Posterior cingulate gyrus (tissue), 11 donors: ENCODE measurements at places on chromosomes 3 and 15.
A peak's percentile ranks its signal among the peaks of the same experiment; 100 is the strongest.

DNA sequence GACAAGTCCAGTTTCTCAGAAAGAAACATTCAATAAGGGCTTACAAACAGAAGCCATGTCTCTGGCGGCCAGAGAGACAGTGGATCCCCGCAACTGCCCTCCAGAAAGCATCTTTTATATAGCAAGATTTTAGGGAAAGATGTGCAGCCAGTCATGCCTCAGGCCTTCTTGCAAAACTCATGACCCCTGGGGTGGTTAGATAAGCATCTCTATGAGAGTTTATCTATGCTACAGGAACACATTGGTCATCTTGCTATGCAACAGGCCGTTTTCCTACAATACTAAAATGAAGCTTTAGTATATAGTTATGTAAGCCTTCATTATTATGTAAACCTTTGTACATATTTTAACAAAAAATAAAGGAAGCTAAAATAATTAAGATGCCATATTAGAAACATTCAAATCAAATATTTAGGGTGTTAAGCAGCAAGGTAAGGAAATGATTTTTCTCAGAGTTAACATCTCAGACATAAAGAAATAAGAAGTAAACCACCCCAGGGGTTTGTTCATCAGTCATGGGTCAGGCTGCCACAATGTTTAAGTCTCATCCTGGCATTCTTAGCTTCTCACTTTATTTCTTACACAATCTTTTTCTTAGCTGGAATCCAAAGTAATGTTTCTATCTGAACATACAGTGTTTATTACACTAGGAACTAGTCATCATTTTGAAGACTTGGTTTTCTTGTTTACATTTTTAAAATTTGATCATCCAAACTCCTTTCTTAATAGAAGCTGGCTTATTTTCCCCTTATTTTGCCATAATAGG lies 6.3 kb upstream of the FSIP1 start:
- DNase-seq: no peak

- DNase-seq: no peak
Observed at GRCh38 chr15:59063042-59063441, 41.9 kb upstream of the CCNB2 start.

GRCh38 chr3:102299125-102299877 lies 135.5 kb upstream of the ZPLD1 start:
- no peak for DNase-seq

DNA sequence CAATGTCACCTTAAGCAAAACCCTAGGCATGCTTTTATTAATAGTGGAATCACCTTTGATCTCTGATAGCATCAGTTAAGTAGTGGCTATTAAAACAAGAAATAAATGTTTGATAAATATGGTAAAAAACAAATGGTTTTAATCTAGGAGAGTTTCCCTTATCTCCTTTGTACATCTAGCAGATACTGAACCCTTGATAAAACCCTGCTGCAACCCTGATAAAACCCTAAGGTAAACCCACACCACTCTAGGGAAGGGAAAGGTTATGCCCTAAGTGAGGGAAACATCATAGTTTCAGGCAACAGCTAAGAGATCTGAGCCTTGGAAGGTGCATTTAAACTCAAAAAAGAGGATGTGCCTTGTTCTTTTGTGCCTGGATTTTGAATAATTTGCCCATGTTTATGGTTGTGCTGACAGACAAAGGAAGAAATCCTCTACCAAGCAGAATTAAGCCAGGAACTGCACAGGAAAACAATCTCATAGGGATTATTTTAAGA lies 309.7 kb downstream of the FGF12 start:
- DNase-seq: no peak

DNA sequence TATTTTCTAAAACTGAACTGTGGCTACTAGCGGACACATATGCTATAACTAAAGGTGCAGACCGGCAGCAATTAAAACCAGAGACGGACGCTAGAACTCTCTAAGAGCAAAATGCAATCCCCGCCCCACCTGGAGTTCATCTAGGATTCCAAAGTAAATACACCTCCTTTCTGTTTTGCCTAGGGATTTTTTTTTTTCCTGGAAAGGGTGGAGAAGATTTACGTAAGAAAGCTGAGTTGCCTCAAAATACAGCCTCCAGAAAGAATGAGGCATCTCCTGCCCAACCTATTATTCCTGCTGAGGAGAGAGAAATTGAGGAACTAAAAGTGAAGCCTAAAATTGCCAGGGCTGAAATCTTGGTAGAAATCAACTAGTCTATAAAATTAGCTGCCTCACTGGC lies 150.2 kb downstream of the TP63 start:
- no peak for DNase-seq

DNA sequence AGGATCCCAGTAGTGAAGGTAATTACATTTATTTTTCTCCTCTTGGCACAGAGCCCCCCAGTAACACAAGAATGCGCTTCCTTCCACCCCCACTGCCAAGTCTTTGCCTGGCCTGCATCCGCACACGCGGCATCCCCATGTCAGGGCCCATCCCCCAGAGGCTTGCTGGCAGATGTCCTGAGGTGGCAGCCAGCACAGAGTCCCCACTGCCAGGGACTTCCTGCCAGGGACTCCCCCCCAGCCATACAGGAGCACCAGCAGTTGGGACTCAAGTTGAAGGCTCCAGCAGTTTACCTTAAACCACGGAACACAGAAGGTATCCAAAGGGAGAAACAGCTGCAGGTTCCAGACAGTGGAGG lies 41.0 kb downstream of the MEGF11 start:
- no peak for DNase-seq

- no peak for DNase-seq
Observed at GRCh38 chr15:69444686-69445085, 7.9 kb upstream of the RPLP1 start.

DNA sequence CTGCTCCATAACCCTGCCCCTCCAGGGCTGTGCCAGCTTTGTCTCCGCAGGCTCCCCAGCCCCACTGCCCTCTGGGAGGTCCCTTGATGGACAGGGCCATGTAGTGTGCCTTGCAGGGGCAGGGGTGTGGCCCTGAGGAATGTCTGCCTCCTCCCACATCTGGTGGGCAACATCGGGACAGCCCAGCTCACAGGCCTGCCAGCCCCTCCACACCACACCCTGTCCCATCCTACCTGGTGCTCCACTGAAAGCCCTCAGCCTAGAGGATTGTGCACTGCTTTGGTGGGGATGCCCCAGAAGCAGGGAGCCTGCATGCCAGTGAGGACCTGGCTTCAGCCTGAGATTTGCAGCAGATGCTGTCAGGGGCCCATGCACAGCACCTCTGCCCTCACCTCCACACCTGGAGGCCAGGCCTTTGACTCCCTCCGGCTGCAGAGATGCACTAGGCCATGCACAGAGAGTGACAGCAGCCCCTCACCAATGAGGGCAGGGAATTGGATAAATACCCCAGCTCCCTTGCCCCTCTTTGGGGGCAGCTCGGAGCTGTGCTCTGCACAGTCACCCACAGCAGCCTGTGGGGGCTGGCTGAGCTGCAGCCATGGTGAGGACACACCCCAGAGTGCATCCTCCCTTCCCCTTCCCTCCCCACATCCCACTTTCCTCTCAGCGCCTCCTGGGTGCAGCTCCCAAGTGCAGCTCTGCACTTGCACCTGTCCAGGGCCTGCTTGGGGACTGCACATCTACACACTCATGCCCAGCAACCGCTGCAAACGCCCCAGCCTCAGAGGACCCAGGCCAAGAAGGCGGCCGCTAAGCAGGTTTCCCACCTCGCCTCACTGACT lies 2.7 kb downstream of the C3orf22 start:
- DNase-seq: no peak

- no peak for DNase-seq
Observed at GRCh38 chr15:96264801-96265515, 65.5 kb upstream of the NR2F2 start.

GRCh38 chr3:17931131-17931530 lies 188.7 kb upstream of the TBC1D5 start:
- no peak for DNase-seq

DNA sequence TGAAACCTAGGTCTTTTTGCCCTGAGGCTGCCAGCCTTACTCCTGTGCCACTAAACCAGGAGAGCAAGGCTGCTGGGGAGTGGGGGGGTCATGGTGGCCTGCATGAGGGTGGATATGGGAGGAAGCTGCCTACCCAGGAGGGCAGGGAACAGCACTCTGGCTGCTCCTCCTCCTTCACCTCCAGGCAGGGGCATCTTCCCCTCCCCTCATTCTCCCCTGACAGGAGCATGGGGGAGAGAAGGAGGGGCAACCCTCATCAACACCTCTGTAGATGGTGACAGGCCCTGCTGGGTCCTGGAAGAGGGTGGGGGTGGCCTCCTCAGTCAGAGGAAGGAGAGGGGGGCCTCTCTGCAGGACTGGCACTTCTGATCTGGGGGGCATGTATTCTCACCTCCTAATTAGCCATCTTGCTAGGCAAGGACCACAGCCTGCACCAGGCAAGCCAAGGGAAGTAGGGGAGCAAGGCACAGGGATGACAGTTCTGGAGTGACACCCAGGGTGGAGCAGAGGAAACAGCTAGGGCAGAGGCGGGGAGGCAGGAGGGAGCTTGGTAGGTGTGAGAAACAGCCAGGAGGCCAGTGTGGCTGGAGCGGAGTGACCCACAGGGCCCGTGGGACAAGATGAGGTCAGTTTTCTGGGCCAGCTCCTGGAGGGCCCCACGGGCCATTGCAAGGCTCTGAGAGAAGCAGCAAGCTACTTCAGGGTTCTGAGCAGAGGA lies 4.9 kb downstream of the CCDC33 start:
- DNase-seq: peak; percentile 26

DNA sequence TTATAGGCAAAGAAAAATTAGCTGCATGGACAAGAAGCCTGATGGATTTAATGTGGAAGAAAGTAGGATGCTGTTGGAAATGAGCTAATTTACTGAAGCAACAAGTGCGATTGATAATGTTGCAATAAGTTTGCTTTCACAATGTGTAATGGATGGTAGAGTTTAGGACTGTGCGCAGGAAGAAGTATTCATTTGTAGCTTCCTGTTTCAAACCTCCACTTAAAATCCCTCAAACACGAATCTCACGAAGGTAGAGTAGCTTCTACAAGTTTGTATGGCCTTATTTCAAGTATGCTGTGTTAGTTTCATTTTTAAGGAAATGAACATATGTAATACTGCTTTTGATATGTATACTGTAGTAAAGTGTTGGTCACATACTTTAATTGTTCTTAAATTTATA lies 42.3 kb downstream of the KCNH8 start:
- DNase-seq: no peak

- no peak for DNase-seq
Observed at GRCh38 chr3:89198591-89198990, 91.2 kb downstream of the EPHA3 start.

DNA sequence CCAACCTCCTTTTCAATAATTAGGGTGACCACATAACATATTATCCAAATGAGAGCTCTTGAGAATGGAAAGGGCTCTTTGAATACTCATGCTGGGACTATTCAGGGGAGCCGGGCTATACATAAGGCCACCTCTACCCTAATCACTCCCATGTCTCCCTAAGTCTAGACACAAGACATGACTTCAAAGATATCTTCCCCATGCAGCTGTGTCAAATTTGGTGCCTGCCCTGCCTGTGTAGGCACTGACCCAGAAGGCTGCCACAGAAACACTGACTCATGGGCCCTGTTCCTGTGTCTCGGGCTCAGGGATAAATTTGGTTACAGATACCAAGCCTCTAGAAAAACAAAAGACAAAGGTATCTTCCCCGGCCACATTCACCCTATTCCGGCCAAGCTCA lies 70.3 kb downstream of the MYLK start:
- DNase-seq: no peak

- no peak for DNase-seq
Observed at GRCh38 chr3:141452773-141453172, 34.1 kb upstream of the RASA2 start.

DNA sequence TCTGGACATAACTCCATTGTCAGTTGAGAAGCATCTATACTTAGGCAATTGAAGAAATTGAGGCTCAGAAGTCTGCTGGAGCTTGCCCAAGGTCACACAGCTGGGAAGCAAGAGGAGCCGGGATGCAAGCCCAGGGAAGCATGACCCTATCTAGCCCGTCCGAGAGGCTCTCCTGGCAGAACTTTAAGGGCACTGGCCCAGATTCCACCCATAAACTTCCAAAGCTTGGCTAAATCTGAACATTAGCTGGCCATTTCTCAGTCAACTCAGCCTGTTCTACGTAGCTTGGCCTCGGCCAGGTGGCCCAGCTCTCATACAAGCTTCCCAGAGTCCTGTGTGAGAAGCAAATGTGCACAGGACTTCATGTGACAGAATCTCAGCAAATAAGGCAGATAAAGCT lies 75.8 kb downstream of the LRIG1 start:
- DNase-seq: no peak

DNA sequence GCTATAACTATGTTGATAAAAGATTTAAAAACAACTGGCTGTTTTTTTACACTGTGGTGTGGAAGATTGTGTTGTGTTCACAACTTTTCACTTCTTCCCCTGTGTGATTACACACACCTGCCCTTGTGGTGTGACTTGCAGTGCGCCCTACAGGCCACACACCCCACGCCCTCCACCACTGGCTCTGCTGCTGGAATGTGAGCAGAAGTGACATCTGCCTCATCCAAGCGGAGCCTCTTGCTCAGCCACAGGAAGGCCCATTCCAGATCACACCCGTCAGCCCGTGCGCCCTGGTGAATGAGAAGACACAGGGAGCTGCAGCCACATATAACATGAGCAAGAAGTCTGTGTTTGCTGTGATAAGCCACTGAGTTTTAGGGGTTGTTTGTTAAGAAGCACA lies 7.0 kb downstream of the CCR2 start:
- DNase-seq: no peak

GRCh38 chr3:157463816-157464215 lies 27.2 kb downstream of the PTX3 start:
- no peak for DNase-seq

DNA sequence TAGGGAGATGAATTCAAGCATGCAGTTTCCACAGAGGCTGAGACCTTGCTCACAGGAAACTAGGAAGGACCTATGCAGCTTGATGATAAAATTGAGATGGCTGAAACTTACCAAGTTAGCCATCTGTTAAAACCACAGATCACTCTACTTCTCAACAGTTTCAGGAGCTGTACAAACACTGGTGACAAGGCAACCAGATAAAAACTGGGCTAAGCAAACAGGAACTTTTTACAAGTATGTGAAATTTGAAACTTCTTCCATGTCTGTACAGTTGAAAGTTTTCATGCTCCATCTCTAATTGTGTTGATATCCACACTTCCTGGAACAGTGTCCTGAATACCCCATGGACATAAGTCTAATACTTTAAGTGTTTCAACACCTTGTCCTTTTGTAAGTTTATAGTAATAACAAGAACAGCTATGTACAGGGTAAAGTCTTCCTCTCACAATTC lies 78.2 kb downstream of the FAIM start:
- DNase-seq: no peak

DNA sequence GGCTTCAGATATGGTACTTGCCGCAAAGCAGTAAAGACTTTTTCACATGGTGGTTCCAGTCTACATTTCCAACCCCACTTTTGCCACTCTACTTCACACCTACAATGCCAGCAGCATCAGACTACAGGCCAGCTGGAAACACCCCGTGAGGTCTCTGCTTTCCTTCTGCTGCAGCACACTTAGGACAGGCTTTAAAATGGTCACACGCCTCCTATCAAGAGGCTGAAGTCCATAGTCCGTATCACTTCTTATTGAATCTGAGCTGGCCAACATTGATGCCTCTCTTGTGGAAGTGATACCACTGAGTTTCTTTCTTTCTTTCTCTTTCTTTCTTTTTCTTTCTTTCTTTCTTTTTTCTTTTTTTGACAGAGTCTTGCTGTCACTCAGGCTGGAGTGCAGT lies 59.8 kb downstream of the ZNF860 start:
- DNase-seq: no peak

GRCh38 chr15:55999658-56000057 lies 6.2 kb upstream of the NEDD4 start:
- DNase-seq: no peak

- no peak for DNase-seq
Observed at GRCh38 chr3:27213450-27213849, 155.7 kb downstream of the NEK10 start.

GRCh38 chr15:75065467-75065850 lies 42.1 kb downstream of the PPCDC start:
- DNase-seq: no peak
